ENCODE measurements at places on chromosomes 2 and 18.

DNA sequence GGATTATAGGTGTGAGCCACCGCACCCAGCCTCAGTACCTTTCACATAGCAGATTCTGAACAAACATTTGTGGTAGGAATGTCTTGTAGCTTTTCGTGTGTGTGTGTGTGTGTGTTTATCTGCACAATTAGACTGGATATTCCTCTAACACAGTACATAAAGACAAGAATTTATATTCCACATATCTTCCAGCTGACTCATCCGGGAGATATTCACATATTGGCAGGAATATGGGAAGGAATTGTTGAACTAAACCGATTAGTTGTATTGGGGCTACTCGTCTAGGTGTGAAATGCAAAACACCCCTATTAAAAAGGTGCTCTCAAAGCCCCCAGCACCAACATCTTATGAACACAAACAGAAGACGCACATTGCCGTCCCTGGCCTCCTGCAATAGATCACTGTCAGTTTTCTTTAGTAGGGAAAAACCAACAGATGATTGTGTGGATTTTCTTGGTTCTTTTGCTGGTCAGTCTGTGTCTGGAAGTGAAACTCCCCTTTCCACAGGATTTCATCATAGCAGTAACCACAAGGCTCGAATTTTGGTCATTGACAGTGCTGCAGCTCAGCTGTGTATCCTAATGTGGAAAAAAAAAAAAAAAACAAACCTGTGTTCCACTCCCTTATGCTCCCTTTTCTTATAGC is 208.5 kb upstream of the ACVR2A start:
- DNase-seq, result peak; percentile 44

- no peak for DNase-seq
Observed at GRCh38 chr18:37663446-37663845, 97.8 kb upstream of the CELF4 start.

DNA sequence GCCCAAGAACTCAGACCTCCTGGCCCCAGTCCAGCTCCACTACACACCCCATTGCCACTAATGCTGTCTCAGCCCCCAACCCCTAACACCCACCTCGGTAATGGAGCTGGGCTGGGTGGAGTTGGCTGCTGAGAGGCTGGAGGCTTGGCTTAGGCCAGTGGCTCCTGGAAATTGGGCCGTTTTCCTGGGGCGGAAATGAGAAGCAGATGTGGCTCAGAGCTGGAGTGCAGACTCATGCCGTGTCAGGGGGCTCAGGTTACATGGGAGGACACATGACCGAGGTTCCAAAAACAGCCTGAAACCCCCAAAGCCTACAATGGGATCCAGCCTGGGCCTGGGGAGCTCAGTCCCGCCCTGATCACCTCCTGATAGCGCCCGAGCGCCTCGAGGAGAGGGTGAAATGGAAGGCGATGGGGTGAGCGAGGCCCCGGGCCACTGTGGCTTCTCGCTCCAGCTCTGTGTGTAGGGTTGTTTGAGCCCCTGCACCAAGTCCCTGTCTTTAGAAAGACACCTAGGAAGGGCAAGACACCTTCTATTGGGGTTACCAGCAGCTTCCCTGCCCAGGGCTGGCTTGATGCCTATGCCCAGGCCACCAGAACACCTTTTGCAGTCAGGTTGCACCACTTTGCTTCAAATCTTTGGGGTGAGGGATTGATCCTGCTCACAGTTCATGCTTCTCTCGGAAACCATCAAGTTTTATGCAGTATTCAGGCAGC is 175.7 kb upstream of the HAAO start:
- no peak for DNase-seq

GRCh38 chr18:7303316-7304060 is 72.6 kb downstream of the LRRC30 start:
- DNase-seq, result no peak

- DNase-seq, result no peak
Observed at GRCh38 chr2:166609183-166609959, 115.3 kb upstream of the SCN7A start.
